ENCODE measurements at places on chromosomes 2 and 18. TPM values are rescaled to one million over a fixed set of nuclear protein-coding genes. Genes with fewer than 3 reads are reported as not detected.

GRCh38 chr2:49693961-49694360, 539.6 kb upstream of the FSHR start:
- no peak overlapping the region for H3K4me3 ChIP-seq
- no peaks in the 10 kb centered on the region for H3K36me3 ChIP-seq
- H3K27ac ChIP-seq = no peak overlapping the region
- DNase-seq = no peak

DNA sequence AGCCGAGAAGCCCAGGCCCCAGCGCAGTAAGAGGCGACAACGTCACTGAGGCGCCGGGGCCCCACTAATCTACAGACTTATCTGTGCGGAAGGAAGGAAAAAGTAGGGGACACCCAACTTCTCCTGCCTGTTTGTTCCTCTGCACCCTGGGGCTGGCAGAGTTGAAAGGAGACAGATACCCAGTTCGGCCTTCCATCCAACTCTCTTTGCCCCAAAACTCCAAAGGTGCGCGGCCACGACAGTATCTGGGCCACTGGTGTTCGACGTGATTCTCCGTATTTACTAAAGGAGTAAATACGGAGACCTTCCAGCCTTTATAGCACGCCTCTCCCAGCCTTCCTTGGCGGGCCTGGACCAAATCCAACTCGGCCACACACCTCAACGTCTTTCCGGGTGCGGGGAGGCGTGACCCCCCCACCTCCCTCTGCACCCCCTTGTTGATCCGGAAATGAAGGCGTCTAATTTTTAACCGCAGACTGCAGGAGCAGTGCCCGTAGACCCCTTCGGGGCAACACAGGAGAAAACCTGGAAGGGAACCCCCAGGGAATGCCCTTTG, 1.6 kb downstream of the SMAD7 start:
- DNase-seq = no peak
- H3K36me3 ChIP-seq = no peaks in the 10 kb centered on the region
- H3K4me3 ChIP-seq = peak overlapping the region; percentile 97
- H3K27me3 ChIP-seq = no peaks in the 10 kb centered on the region
- peaks cover 8% of the 10 kb centered on the region for H3K4me1 ChIP-seq
- peak overlapping the region; percentile 99 for H3K27ac ChIP-seq

APCDD1 gene
- 38.8 TPM for total RNA-seq

DNA sequence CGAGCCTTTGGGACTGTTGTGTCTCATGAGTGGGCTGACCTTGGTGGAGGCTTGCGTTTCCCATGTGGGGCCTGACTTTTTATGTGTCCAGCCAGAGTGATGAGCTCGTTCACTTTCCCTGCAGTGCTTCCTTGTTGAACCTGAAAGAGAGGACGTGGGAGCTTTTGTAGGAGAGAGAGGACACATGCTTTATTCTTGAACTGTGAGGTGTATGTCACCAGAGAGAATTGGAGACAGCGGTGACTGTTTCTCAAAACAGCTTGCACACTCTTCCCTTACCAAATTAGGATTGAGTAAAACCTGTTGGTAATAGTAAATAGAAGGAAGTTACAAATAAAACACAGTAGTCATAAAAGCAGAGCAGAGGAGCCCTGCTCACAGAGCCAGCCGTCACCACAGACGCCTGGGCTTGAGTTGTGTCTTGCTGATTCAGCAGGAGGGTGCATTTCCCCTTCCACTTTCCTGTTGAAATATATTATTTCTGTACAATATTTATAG, 60.7 kb downstream of the INPP4A start:
- no peak for DNase-seq
- H3K4me3 ChIP-seq = no peak overlapping the region
- H3K4me1 ChIP-seq = no peaks in the 10 kb centered on the region

DNA sequence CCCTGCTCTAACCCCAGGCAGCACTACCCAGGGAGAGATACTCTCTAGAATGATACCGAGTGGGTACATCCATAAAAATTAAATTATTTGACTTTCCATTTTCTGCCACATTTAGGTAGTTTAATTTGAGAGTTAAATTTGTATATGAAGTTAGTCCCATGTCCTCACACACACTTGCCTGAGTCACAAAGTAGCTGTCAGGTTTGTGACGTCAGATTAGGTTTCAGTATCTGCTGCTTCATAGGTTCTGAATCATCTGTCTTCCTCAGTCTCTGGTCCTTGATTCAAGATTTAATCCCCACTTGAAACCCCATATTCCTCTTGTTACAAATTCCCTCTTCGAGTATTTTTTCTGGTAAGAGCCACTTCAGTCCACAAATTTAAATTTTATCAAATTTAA, 738.6 kb upstream of the FAM98A start:
- no peaks in the 10 kb centered on the region for H3K36me3 ChIP-seq
- H3K4me3 ChIP-seq = no peak overlapping the region
- no peaks in the 10 kb centered on the region for H3K4me1 ChIP-seq
- DNase-seq = no peak
- no peaks in the 10 kb centered on the region for H3K27me3 ChIP-seq
- H3K27ac ChIP-seq = no peak overlapping the region

GRCh38 chr2:67485431-67485830, 88.3 kb downstream of the ETAA1 start:
- no peak overlapping the region for H3K4me3 ChIP-seq
- H3K27ac ChIP-seq = no peak overlapping the region
- H3K27me3 ChIP-seq = no peaks in the 10 kb centered on the region
- no peak for DNase-seq

- no peaks in the 10 kb centered on the region for H3K4me1 ChIP-seq
- no peaks in the 10 kb centered on the region for H3K27me3 ChIP-seq
- no peak for DNase-seq
- no peak overlapping the region for H3K27ac ChIP-seq
- H3K36me3 ChIP-seq = no peaks in the 10 kb centered on the region
- no peak overlapping the region for H3K4me3 ChIP-seq
Observed at GRCh38 chr2:227374158-227374557, 4.9 kb downstream of the TM4SF20 start.

DNA sequence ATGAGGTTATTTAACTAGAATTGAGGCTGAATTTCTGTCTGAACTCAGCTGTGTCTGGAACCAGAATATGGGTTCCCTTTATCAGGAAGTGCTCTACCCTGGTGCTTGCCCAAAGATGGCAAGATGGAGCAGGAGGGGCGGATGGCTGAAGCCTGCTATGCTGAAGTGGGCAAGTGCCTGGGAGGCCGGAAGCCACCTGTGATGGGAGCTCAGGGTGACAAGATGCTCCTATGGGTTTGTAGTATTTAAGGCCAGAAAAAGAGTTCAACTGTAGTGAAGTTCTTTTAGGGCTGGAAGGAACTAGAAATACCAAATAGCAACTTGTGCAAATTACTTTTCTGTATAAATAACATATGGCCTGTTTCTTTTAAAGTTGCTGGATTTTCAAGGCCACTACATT, 808.9 kb upstream of the RAB6C start:
- H3K27ac ChIP-seq = no peak overlapping the region
- no peaks in the 10 kb centered on the region for H3K36me3 ChIP-seq
- no peak overlapping the region for H3K4me3 ChIP-seq
- DNase-seq = no peak
- H3K4me1 ChIP-seq = no peaks in the 10 kb centered on the region

KCNIP3 gene
- 15.1 TPM for total RNA-seq

- no peak overlapping the region for H3K4me3 ChIP-seq
- no peak for DNase-seq
- H3K4me1 ChIP-seq = no peaks in the 10 kb centered on the region
- H3K27ac ChIP-seq = no peak overlapping the region
- H3K36me3 ChIP-seq = no peaks in the 10 kb centered on the region
Observed at GRCh38 chr2:224973112-224974016, 68.9 kb downstream of the DOCK10 start.

SIX3 gene
- total RNA-seq = not detected

SAG gene
- not detected for total RNA-seq

GRCh38 chr2:63856303-63856603, 14.6 kb downstream of the UGP2 start:
- H3K4me1 ChIP-seq = peaks cover 2% of the 10 kb centered on the region
- H3K27me3 ChIP-seq = no peaks in the 10 kb centered on the region

LRP1B gene
- 21.8 TPM for total RNA-seq

DNA sequence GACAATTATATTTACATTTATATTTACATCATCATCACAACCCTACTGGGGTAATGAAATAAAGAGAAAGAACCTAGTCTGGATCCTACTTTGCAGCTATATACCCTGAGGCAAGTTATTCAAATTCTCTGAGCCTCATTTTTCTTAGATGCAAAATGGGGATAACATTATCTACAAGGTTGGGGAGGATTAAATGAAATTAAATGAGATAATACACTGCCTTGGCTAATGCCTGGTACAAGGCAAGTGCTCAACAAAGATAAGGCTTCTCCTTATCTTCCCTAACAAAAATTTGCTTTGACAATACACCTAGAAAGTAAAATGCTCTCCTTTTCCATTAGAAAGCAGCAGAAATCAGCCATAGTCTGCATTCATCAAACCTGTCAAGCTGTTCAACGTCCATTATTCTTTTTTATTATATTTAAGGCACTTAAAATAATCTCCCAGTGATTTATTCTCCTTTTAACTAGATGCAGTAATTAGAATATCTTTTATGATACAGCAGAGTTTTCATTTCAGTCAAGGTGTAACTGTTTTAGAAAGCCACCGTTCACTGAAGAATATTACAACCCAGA, 44.8 kb downstream of the TCF4 start:
- no peaks in the 10 kb centered on the region for H3K4me1 ChIP-seq
- H3K27me3 ChIP-seq = no peaks in the 10 kb centered on the region
- no peak for DNase-seq
- no peak overlapping the region for H3K4me3 ChIP-seq
- no peaks in the 10 kb centered on the region for H3K36me3 ChIP-seq
- no peak overlapping the region for H3K27ac ChIP-seq

GALNT14 gene
- 4.3 TPM for total RNA-seq

DNA sequence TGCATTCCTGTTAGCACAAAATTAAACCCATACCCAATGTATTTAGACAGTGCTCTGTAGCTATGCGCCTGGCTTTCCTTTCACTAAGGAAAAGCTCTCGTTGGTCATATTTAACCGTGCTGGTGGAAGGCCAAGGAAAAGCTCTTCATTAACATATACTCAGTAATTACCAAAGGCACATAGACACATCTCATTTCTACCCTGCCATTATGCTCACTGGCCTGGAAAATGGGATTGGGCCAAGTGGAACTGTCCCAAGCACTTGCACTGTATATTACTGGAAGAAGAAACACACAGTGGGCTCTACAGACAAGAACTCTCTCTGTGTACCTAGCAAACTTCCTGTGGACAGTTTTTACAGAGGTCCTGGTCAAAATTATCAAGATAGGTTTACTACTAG, 274.4 kb downstream of the ERBB4 start:
- H3K27me3 ChIP-seq = no peaks in the 10 kb centered on the region
- no peak overlapping the region for H3K27ac ChIP-seq
- H3K4me3 ChIP-seq = no peak overlapping the region
- no peaks in the 10 kb centered on the region for H3K36me3 ChIP-seq

XIRP2 gene
- not detected for total RNA-seq

FBLN7 gene
- total RNA-seq = 9.2 TPM

SLC8A1 gene
- 12.2 TPM for total RNA-seq

CHRNG gene
- not detected for total RNA-seq

DNA sequence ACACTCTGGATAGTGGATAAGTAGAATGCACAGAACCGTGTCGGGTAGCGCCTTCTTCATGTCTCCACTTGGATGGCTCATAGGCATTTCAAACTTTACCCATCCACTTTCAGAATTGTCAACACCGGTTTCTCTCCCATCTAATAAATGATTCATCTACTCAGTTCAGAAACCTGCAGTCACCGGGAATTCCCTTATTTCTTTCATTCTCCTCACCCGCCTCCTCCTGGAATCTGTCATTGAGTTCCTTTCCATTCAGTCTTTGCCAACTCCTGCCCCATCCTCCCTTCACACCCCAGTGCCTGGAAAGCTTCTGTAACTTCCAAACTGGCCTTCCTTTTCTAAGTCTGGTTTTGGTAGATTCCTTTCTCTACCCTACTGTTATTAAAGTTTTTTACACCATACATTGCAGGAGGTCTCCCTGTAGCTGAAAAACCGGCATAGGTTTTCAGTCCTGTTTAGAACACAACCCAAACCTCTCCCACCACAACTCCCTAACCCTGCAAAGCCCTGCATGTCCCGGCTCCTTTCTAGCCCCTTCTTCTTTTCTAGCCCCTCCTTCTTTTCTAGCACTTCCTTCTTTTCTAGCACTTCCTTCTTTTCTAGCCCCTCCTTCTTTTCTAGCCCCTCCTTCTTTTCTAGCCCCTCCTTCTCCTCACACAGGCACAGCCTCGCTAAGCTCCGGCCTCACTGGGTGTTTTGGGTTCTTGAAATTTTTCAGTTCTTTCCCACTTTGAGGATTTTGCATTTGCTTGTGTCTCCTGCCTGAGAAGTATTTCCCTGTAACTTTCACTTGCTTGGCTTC, 133.9 kb upstream of the KLHL14 start:
- no peaks in the 10 kb centered on the region for H3K36me3 ChIP-seq
- H3K4me3 ChIP-seq = no peak overlapping the region
- no peak overlapping the region for H3K27ac ChIP-seq
- H3K27me3 ChIP-seq = no peaks in the 10 kb centered on the region
- no peak for DNase-seq

SERPINB10 gene
- not detected for total RNA-seq

- DNase-seq = no peak
- H3K36me3 ChIP-seq = no peaks in the 10 kb centered on the region
- no peaks in the 10 kb centered on the region for H3K4me1 ChIP-seq
- H3K27ac ChIP-seq = peak overlapping the region; percentile 61
- H3K4me3 ChIP-seq = no peak overlapping the region
- H3K27me3 ChIP-seq = no peaks in the 10 kb centered on the region
Observed at GRCh38 chr2:69753659-69754363, 11.9 kb downstream of the ANXA4 start.

ASB18 gene
- total RNA-seq = not detected

DNA sequence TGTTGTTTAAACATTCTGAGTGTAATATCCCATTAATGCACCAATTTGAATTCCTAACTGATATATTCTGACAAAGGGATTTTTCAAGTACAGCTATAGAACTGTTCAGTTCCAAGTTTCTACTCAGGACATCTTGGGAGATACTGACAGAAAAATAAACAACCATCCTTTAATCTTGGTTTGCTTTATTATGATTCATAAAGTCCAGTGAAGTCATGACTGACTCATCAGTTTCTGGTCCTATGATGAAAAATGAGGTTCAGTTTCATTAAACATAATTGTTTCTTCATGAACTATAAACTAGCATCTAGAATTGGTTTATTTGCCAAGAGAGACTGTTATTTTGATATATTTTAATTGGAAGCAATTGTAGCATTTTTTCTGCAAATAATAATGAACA, 896.2 kb downstream of the CCDC85A start:
- no peak for DNase-seq
- no peaks in the 10 kb centered on the region for H3K27me3 ChIP-seq
- H3K27ac ChIP-seq = no peak overlapping the region
- no peaks in the 10 kb centered on the region for H3K36me3 ChIP-seq

GRCh38 chr2:164735309-164735919, 106.2 kb downstream of the COBLL1 start:
- H3K36me3 ChIP-seq = no peaks in the 10 kb centered on the region
- no peak for DNase-seq
- peak overlapping the region; percentile 23 for H3K27ac ChIP-seq
- H3K27me3 ChIP-seq = no peaks in the 10 kb centered on the region

DNA sequence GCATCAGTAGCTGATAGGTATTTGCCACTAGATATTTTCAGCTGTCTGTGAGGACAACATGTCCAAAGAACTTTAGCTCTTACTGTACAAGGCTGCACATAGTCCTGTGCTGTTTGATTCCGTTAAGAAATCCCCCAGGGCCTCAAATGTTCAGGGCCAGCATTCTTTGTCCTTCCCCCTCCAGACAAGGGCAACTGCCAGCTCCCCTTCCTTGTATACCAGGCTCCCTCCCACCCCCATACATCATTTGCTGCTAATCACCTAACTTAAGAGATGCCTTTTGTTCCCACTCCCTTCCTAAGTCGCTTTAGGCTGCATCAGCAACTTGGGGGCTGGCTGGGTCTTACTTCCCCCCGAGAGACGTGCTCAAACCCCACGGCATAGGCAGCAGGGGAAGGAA, 138.7 kb downstream of the CDH20 start:
- no peak for DNase-seq
- H3K4me1 ChIP-seq = no peaks in the 10 kb centered on the region
- no peak overlapping the region for H3K4me3 ChIP-seq
- no peaks in the 10 kb centered on the region for H3K36me3 ChIP-seq

Data from breast epithelium (tissue), 4 donors.